Activated CD4-positive, alpha-beta T cell treated with anti-CD3 and anti-CD28 coated beads, Interleukin-2, amount 10 ng/mL, durations not matched to agents 7 days and 5 days (primary cell): ENCODE measurements at places on chromosomes 12 and 14.
A peak's percentile ranks its signal among the peaks of the same experiment; 100 is the strongest.

DNA sequence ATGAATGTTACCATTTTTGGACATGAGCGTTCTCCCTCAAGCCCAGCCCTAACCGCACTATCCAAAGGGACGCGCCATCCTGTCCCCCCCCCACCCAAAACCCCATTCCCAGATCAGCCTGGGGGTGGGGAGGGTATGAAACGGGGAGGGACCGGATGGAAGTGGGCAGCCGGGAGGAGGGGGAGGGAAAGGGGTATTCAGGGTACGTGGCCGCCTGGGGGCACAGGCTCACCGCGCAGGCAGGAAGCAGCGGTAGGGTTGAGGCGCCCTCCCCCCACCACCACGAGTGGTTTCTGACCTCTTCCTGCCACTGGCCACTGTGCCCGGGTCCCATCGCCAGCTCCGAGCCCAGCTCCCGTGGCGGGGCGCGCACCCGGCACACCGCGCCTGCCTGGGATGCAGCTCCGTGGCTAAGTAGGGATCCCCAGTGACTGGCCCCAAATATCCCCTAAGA is 1.4 kb downstream of the ACTN1 start:
- peak; percentile 61 for DNase-seq

DNA sequence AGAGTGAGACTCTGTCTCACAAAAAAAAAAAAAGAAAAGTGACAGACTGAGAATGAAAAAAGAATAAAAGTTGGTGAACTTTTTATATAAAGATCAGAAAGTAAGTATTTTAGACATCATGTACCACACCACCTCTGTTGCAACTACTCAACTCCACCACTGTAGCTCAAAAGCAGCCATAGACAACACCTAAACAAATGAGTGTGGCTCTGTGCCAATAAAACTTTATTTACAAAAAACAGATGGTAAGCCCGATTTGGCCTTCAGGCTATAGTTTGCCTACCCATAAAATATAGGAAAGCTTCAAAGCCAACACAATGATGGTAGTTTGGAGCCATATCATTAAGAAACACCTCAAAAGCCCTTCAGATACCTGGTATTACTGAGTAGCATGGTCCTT is 154.5 kb upstream of the FOXN3 start:
- DNase-seq: no peak

GRCh38 chr12:96221391-96221790 is 27.2 kb downstream of the ELK3 start:
- DNase-seq: no peak

DNA sequence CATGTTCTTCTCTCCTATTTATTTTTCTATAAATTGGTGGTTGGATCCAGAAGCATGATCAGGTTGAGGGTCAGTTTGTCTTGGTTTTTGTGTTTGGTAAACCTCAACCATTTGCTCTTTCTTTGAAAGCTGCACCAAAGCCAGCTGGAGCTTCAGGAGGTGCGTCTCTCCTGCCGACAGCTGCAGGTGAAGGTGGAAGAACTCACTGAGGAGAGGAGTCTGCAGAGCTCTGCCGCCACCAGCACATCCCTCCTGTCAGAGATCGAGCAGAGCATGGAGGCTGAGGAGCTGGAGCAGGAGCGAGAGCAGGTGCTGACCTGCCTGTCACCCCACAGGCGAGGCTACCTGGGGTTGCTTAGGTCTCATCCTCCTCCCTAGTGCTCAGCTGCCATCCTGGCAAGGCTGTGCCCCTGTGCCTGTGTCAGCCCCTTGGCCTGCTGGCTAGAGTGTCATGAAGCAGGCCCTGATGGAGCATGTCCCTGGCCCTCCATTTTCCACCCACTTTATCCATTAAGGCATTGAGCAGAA is 45.0 kb downstream of the RAB35 start:
- no peak for DNase-seq

DNA sequence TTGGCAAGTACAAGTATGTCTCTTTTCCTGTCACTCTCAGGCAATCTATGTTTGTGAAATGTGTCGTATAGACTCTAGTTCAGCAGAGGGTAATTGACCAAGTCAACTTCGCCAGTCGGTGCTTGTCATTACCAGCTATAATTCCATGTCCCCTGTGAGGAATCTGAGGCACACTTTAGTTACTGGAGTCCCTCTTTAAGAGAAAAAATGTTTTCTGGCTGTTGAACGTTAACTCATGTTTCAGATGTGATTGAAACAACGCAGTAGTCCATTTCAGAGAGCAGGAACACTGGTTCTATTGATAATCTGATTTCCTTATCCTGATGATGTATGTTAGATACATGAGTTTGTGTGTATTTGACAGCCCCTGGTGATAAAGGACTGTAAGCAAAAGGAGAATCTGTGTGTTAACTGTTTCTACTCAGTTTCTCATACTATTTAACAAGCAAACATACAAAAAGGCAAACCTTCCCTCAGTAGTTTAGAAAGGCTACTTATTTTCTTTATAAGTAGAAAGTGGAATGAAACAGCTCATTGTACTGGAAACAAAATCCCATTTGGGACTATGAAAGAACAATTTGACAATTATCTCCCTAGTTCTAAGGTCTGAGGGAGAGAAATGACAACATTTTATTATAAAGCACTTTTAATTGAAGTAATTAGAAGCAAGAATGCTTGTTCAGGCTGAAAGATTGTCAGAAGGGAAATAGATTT is 161.1 kb upstream of the TRHDE start:
- DNase-seq: no peak

GRCh38 chr12:4089121-4089606 is 184.4 kb upstream of the CCND2 start:
- DNase-seq: no peak

GRCh38 chr14:52575858-52576257 is 23.2 kb downstream of the GPR137C start:
- DNase-seq: no peak
